SK-N-MC (cell line): ENCODE measurements at places on chromosomes 5 and 9.

DNA sequence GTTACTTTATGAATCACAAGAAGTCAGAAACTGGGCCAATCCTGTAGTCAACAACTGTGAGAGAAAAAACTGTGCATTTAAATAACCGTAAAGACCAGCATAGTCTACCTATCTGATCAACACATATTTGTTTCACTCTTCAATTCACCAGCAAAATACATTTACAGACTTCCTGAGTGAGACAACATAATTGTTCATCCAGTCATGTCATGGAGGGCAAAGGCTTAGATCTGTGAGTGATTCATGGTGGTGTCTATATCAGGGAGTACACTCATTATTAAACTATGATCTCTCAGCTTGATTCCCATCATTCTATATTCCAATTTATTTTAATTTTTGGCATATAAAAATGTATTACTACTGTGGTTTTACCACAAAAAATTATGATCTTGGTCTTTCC lies 694.6 kb downstream of the DNAH5 start:
- no peak for DNase-seq

GRCh38 chr5:127227881-127228280 lies 62.7 kb upstream of the MEGF10 start:
- no peak for DNase-seq

DNA sequence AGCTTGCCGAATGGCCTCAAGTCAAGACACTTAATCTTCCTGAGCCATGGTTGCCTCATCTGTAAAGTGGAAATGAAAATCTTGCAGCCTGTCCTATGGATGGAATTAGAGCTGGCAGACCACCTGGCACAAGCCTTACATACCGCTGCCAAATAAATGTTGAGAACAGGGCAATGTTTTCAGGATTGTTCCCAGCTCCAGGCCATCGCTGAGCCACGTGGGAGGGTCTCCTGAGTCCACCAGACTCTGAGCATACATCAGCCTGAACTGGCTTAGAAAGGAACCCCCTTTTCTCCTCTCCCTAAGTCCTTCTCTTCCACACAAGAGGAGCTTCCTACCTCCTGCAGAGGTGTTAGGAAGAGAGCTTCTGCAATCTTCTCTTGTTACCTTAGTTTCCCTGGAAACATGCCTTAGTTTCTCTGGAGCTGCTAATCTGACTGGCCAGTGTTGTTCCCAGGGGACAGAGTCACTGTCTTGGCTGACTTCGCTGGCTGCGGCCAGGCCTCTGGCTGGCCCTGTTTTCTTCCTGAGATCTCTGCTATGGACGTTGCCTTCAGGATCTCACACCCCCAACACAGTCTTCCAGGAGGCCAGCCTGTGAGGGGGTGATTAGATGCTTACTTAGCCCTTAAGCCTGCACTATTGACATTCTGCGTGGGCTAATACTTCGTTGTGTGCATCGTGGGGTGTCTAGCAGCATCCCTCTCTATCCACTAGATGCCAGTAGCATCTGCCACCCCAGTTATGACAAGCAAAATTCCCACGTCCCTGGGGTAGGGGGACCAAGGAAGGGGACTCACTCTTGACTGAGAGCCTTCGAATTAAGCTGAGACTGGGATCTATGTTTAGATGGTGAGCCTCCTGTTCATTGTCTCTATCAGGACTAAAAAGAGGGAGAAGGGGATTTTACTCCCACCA lies 62.2 kb downstream of the BOD1 start:
- DNase-seq, result no peak

DNA sequence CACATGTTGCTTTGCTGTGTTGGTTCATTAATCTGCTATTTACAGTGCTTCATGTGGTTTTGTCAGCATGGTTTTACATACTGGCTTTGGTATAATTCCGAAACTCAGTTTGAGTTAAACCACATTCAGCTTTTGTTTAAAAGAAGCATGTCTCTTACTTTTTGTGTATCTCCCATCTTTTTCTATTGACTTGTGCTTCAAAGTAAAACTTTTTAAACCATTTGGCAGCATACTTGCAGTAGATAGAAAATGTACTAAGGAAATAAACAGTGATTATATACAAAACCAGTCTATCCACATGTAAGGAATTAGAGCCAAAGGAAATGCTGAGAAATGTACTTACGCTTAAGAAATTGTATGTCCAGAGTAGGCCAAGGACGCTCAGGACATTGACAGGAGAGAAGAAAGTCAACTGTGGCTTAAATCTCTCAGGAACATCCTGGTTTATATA lies 286.9 kb downstream of the ARHGEF28 start:
- no peak for DNase-seq

- no peak for DNase-seq
Observed at GRCh38 chr9:36759141-36759540, 186.4 kb downstream of the MELK start.

DNA sequence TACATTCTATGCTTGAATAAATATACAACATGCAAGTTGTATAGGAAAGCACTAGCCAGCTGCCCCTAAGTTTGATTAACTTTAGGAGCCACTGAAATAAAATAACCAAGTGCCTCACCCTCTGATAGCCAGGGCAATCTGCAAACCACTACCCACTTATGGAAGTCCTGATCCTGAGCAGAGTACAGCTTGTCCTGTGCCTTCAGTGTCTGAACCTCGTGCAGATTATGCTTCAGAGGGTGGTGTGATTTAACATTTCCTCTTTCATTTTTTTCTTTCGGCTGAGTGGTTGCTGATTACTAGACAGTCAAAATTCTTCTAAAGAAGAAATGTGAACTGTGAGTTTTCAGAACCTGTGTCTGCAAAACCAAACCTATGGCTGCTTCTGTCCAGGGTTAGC lies 327.7 kb downstream of the PIK3R1 start:
- DNase-seq, result no peak

DNA sequence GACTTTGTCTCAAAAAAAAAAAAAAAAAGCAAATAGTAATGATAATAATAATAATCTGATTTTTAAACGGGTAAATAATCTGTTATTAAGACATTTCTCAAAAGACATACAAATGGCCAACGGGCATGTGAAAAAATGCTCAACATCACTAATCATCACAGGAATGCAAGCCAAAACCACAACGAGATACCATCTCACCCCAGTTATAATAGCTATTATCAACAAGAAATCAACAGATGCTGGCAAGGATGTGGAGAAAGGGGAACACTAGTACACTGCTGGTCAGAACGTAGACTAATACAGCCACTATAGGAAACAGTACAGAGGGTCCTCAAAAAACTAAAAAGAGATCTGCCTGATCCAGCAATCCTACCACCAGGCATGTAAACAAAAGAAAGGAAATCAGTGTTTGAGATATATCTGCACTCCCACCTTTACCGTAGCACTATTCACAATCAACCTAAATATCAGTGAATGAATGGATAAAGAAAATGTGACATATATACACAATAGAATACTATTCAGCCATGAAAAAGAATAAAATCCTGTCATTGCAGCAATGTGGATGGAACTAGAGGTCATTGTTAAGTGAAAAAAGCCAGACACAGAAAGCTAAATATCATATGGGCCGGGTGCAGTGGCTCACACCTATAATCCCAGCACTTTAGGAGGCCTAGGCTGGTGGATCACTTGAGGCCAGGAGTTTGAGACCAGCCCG lies 24.9 kb downstream of the VAV2 start:
- DNase-seq, result no peak

- DNase-seq, result no peak
Observed at GRCh38 chr5:44002381-44002901, 386.8 kb downstream of the FGF10 start.

DNA sequence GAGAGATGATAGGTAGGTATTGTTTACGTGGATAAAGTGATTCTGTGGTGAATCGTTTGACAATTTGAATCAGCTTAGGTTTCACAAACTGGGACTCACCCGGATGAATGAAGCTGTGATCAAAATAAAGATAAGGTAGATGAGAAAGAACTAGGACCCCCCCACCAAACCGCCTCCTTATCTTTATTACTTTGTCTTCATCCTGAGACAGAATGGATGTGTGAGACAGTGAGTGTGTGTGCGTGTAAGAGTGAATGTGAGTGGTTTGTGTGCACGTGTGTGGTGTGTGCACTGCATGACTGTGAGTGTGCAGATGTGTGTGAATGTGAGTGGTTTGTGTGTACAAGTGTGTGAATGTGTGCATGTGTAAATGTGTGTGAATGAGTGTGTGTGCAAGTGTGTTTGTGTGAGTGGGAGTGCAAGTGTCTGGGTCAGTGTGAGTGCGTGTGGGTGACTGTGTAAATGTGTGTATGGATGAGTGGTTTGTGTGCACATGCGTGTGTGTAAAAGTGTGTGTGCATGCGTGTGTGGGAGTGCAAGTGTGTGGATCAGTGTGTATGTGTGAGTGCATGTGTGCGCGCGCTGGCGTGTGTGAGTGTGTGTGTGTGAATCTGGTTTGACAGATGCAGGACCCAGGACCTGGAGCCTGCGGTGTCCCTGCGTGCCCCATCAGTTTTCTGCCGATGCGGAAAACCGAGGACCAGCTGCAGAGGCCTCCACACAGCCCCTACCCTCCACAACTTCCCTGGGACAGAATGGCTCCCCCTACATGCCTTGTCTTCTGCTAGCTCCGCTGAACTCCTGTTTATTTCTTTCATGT lies 11.4 kb upstream of the ENG start:
- DNase-seq, result no peak

DNA sequence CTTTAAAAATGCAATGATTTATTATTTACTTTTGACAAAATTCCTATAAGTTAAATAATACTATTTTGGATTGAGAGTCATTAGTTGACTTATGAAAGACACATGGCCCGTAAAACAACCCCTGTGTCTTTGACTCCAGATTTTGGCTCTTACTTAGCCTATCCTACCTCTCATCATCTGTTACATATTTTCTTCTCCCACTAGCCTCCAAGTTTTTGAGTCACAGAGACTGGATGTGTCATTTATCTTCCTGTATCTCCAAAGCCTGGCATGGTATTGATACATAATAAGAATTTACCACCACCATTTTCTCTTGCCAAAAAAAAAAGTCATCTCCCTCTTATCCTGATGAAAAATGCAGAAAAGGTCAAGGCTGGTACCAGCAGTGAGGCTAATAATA lies 99.9 kb downstream of the GABRB2 start:
- DNase-seq, result no peak
